ENCODE measurements at places on chromosomes 1 and 21.

GRCh38 chr1:196517193-196517592 is 91.0 kb downstream of the KCNT2 start:
- no peak for DNase-seq

DNA sequence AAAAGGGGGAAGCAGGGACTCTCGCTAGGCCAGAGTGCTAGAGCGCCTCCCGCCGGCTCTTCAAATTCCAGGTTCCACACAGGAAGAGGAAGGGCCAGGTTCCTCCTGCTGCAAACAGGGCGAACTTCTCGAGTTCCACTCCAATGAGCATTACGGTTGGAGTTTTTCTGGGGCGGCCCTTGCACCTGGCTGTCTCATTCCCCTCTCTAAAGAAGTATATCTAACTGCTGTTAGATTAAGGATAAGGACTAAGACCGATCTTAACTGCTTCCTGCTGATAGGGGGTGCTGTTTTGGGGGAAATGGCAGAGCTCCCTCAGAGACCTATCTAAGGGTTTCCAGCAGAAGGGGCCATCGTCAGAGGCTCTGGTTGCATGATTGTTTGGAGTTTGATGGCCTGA is 138.0 kb downstream of the RABGAP1L start:
- no peak for DNase-seq

DNA sequence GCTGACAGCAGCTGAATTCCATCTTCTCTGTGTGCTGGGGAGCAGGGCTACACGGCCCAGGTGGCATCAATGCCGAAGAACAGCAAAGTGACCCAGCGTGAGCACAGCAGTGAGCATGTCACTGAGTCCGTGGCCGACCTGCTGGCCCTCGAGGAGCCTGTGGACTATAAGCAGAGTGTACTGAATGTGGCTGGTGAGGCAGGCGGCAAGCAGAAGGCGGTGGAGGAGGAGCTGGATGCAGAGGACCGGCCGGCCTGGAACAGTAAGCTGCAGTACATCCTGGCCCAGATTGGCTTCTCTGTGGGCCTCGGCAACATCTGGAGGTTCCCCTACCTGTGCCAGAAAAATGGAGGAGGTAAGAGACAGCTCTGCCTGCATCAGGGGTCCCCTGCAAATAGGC is 16.6 kb downstream of the SLC6A17 start:
- DNase-seq: no peak

GRCh38 chr1:162541619-162542141 is 19.8 kb upstream of the UAP1 start:
- DNase-seq: no peak

GRCh38 chr1:58006421-58007046 is 540.0 kb downstream of the OMA1 start:
- no peak for DNase-seq

- DNase-seq: no peak
These were observed 72.9 kb downstream of the SYT6 start for GRCh38 chr1:114080511-114081436.

- DNase-seq: peak; percentile 69
These were observed 120.3 kb downstream of the PPIAL4G start for GRCh38 chr1:148362626-148363438.

- peak; percentile 70 for DNase-seq
These were observed 1.3 kb downstream of the TGFBR3 start for GRCh38 chr1:91884459-91885212.
